Small intestine (tissue), 16 donors: ENCODE measurements at places on chromosomes 5 and 9. TPM values are rescaled to one million over a fixed set of nuclear protein-coding genes. Genes with fewer than 3 reads are reported as not detected.

Gene DMRT3
- polyA plus RNA-seq: not detected

DNA sequence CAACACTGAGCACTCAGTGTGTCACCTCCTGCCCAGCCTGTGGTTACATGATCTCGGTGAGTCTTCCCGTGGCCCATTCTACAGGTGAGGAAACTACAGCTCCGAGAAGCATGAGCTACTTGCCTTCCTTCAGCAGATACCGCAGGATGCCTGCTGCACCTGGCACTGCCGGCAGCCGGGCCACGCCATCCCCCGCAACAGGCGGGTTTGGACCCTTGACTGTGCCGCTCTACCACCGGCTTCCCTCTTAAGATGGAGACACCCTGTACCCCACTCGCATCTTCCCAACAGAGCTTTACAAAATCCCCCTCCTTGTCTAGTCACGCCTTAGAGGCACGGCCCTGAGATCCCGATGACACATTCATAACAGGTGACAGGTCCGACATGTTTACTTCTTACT lies 74.9 kb upstream of the OTULINL start:
- DNase-seq: no peak
- no peak overlapping the region for H3K27ac ChIP-seq
- H3K4me1 ChIP-seq: no peaks in the 10 kb centered on the region
- no peak overlapping the region for H3K4me3 ChIP-seq
- no peaks in the 10 kb centered on the region for H3K36me3 ChIP-seq

Gene BARHL1
- polyA plus RNA-seq: not detected

GRCh38 chr9:37229882-37230482 lies 109.6 kb downstream of the ZCCHC7 start:
- no peak overlapping the region for H3K4me3 ChIP-seq
- no peak overlapping the region for H3K27ac ChIP-seq
- H3K4me1 ChIP-seq: no peaks in the 10 kb centered on the region
- no peaks in the 10 kb centered on the region for H3K27me3 ChIP-seq

DNA sequence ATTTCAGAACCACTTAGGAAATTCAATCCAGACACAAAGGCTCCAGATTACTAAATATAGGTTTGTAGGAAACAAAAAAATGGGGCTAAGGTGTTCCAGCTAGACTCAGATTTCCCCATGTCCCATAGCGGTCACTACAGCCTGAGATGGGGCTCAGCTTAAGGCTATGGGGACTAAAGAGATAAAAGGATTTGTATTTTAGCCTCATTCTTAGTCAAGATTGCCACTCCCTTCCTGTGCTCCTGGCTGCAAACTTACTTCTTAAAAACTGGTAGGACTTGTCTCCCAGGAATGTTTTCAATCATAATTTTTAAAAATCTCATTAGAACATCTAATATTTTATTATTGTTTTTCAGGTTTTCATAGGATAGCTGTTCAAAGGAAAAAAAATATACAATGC lies 253.8 kb upstream of the DAB2 start:
- no peaks in the 10 kb centered on the region for H3K4me1 ChIP-seq
- H3K27ac ChIP-seq: no peak overlapping the region
- no peak for DNase-seq
- H3K4me3 ChIP-seq: no peak overlapping the region
- H3K27me3 ChIP-seq: no peaks in the 10 kb centered on the region

Gene SLCO4C1
- not detected for polyA plus RNA-seq

GRCh38 chr5:118952992-118953651 lies 35.2 kb downstream of the DTWD2 start:
- no peaks in the 10 kb centered on the region for H3K27me3 ChIP-seq
- H3K4me3 ChIP-seq: no peak overlapping the region
- no peak overlapping the region for H3K27ac ChIP-seq
- H3K4me1 ChIP-seq: no peaks in the 10 kb centered on the region
- H3K36me3 ChIP-seq: no peaks in the 10 kb centered on the region

- H3K27me3 ChIP-seq: no peaks in the 10 kb centered on the region
- DNase-seq: no peak
- no peak overlapping the region for H3K4me3 ChIP-seq
- H3K36me3 ChIP-seq: no peaks in the 10 kb centered on the region
- H3K27ac ChIP-seq: no peak overlapping the region
These were observed 13.7 kb upstream of the CXCL14 start for GRCh38 chr5:135592312-135593045.

DNA sequence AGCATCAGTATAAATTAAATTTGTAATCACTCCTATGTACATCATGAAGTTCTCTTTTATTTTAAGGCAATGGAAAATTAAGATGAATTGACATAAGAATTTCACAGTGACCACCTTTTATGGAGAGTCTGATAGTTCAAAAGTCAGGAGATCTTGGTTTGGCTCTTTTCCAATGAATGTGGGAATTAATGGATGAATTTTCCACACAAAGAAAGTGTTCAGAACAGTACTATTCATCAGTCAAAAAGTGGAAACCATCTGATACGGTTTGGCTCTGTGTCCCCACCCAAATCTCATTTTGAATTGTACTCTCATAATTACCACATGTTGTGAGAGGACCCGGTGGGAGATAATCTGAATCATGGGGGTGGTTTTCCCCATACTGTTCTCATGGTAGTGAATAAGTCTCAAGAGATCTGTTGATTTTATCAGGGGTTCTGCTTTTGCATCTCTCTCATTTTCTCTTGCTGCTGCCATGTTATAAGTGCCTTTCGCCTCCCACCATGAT lies 24.5 kb downstream of the CCDC125 start:
- H3K27me3 ChIP-seq: no peaks in the 10 kb centered on the region
- no peaks in the 10 kb centered on the region for H3K4me1 ChIP-seq
- no peaks in the 10 kb centered on the region for H3K36me3 ChIP-seq
- no peak overlapping the region for H3K27ac ChIP-seq
- no peak overlapping the region for H3K4me3 ChIP-seq

Gene MARVELD2
- 52.2 TPM for polyA plus RNA-seq

DNA sequence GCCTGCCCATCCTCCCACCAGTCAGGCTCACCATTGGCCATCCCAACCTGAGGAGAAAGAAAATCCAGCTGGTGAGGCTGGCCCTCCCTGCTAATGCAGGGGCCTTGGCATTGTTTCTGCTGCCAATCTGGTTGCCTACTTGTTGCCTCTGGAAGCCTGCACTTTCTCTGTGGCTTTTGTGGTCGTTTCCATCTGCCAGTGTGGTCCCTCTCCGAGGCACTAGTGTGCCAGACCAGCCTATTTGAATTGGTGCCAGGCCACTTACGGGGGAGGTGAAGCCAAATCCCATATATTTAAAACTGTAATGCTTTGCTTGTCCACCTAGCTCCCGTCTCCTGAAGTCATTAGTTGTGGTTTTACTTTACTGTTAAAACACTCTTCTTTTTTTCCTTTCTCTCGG lies 213.4 kb upstream of the ADAMTSL1 start:
- H3K4me3 ChIP-seq: no peak overlapping the region
- no peak overlapping the region for H3K27ac ChIP-seq
- no peak for DNase-seq
- no peaks in the 10 kb centered on the region for H3K36me3 ChIP-seq
